Fibroblast of lung (primary cell): ENCODE measurements at places on chromosomes 12 and 14.

- H3K27me3 ChIP-seq, result no peaks in the 10 kb centered on the region
- no peaks in the 10 kb centered on the region for H3K36me3 ChIP-seq
- DNase-seq, result no peak
- H3K4me1 ChIP-seq, result no peaks in the 10 kb centered on the region
These were observed 110.8 kb upstream of the SLC35F4 start for GRCh38 chr14:57976701-57977100.

GRCh38 chr12:33247625-33248024 is 192.0 kb downstream of the SYT10 start:
- H3K4me3 ChIP-seq, result no peak overlapping the region
- DNase-seq, result no peak
- H3K27me3 ChIP-seq, result no peaks in the 10 kb centered on the region
- H3K27ac ChIP-seq, result no peak overlapping the region

- H3K4me3 ChIP-seq, result no peak overlapping the region
- no peak for DNase-seq
- H3K27me3 ChIP-seq, result no peaks in the 10 kb centered on the region
- no peaks in the 10 kb centered on the region for H3K4me1 ChIP-seq
- no peaks in the 10 kb centered on the region for H3K36me3 ChIP-seq
- no peak overlapping the region for H3K27ac ChIP-seq
These were observed 13.0 kb upstream of the APOBEC1 start for GRCh38 chr12:7678744-7679143.

DNA sequence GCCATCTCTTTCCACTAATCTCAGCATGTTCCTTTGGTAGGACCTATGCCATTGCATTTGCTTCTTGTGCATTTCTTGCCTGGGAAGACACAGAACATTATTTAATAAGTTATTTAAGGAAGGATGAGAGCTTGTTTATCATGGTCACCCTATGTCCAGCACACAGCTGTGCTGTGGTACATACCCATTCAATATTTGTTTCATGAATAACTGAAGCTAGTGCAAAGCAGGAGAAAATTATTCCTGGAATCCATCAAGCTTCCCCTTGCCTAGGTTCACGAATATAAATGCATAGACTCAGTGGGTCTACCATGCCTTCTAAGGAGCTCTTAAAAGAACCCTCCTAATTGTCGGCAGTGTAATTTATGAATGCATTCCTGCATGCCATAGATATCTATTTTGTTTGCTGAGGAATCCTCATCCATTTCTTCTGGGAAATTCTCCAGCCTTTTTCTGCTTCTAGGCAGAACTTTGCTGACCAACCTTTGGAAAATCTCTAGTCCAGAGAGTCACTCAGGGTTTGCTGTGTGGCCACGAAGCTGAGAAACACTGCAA is 599.8 kb upstream of the TMEM132C start:
- DNase-seq, result peak; percentile 83
- H3K27me3 ChIP-seq, result no peaks in the 10 kb centered on the region
- H3K36me3 ChIP-seq, result no peaks in the 10 kb centered on the region
- no peak overlapping the region for H3K4me3 ChIP-seq
